Activated CD8-positive, alpha-beta T cell treated with anti-CD3 and anti-CD28 coated beads for 36 hours (primary cell): ENCODE measurements at places on chromosomes 1 and 21.

DNA sequence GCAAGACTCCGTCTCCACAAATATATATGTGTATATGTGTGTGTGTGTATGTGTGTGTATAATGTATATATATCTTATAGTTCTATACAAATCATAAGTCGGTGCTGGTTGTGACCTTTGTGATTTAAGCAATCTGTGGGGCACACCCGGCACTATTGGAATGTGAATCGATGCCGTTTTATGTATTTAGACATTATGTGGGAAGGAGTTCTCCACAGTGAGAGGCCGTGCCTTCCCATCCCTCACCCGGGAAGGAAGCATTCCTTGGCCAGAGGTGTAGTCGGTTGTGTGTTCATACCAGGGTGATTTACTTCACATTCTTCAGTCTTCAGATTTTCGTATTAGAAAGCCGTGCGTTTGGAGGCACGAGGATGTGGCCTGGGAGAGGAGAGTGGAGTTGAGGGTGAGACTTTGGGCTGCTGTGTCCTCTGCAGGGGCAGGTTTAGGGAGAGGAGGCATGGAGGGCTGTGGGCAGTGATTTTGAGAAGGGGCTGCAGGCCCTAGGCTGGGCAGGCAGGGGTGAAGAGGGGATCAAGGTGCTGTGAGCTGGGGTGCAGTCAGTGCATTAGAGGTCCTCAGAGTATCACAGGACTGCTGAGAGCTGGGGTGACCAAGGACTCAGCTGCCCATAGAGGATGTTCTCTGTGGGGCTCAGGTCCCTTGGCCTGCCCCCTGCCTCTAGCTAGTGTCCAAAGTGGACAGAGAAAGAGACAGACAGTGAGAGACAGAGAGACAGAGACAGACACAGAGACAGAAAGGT, 57.7 kb downstream of the TRIM11 start:
- no peak overlapping the region for H3K4me3 ChIP-seq
- H3K27me3 ChIP-seq = no peaks in the 10 kb centered on the region
- DNase-seq = peak; percentile 0
- H3K27ac ChIP-seq = no peak overlapping the region
- H3K36me3 ChIP-seq = peaks cover 3% of the 10 kb centered on the region
- H3K4me1 ChIP-seq = no peaks in the 10 kb centered on the region

GRCh38 chr21:37072274-37072987, 440 bp downstream of the PIGP start:
- peak overlapping the region; percentile 86 for H3K27ac ChIP-seq
- DNase-seq = no peak
- peaks cover 34% of the 10 kb centered on the region for H3K4me1 ChIP-seq
- peak overlapping the region; percentile 79 for H3K4me3 ChIP-seq
- H3K36me3 ChIP-seq = peaks cover 27% of the 10 kb centered on the region

DNA sequence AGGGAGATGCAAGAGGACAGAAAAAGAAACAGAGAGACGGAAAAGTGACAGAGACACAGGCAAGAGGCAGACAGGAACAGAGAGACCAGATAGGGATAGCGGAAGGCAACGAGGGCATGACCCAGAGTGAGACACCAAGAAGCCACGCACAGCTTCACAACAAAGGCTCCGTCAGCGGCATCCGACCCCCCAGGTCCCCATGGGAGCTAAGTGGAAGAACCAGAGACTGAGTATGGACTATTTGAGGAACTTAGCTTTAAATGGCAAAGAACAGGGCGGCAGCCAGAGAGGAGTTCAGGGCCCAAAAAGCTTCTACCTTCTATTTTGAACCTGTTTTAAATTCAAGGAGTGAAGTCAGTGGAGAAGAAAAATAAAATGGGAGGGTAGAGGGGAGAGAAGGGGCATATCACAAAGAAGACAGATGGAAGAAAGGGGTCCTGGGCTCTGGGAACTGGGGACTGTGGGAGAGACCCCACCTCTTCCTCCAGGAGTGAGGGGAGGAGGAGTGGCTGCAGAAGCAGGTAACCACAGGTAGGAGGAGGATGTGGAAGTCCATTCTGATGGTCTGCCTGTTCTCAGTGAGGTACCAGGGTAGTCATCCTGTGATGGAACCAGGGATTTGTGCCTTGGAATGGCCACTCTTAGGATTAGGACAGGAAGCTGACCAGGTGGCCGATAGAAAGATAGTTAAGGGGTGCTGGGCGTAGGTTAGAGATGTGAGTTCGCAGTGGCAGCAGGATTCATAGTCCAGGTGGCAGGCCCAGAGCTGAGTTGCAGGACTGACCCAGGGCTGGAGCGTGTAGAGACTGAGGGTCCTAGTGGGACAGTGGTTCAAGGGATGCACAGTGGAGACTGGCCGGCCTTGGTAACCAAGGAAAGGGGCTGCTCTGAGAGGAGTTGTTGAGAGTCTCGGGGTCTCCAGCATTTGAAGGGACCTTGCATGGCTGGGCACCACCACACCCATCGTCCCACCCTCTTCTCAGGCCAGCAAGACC, 37.7 kb downstream of the CSMD2 start:
- H3K27ac ChIP-seq = no peak overlapping the region
- H3K4me1 ChIP-seq = no peaks in the 10 kb centered on the region
- DNase-seq = no peak
- no peak overlapping the region for H3K4me3 ChIP-seq

DNA sequence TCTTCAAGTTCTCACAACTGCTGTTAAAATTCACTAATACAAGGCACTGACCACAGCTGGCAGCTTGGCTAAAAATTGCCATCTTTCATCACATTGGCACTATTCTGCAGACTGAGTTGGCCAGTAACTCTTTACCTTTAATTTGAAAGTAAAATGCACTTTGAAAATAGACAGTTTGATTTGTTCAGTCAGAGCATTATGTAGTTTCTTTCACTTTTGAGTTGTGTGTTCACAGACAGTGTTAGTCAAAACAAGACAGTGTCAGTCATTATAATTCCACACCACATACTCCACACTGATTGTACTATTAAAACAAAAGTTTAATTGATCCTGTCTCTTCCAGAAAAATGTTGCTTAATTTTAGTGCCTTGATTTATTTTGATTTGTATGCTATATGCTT, 160.7 kb downstream of the SDCCAG8 start:
- H3K36me3 ChIP-seq = peaks cover 13% of the 10 kb centered on the region
- no peak overlapping the region for H3K27ac ChIP-seq
- H3K4me3 ChIP-seq = no peak overlapping the region
- no peaks in the 10 kb centered on the region for H3K27me3 ChIP-seq
- peaks cover 34% of the 10 kb centered on the region for H3K4me1 ChIP-seq

DNA sequence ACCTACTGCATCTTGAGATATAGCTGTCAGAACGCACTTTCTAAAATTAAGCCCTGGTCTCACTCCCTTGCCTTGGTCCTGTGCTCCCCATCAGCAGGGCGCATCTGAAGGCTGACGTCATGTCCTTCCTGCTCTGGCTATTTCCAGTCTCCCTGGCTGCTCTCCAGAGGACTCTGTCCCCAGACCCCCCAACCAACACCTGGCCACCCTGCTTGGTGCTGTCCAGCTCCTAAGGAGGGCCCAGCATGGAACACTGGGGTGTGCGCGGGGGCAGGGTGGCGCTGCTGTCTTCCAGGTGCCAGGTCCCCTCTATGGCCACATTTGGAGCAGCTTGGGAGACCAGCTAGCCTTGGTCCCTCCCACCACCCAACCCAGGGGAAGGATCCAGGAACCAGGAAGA, 8.3 kb downstream of the TNNT2 start:
- DNase-seq = no peak
- no peak overlapping the region for H3K4me3 ChIP-seq
- H3K4me1 ChIP-seq = no peaks in the 10 kb centered on the region

GRCh38 chr1:26357121-26357602, 3.2 kb upstream of the CRYBG2 start:
- H3K27ac ChIP-seq = no peak overlapping the region
- H3K4me1 ChIP-seq = peaks cover 28% of the 10 kb centered on the region
- DNase-seq = no peak
- no peak overlapping the region for H3K4me3 ChIP-seq
- peaks cover 13% of the 10 kb centered on the region for H3K27me3 ChIP-seq

DNA sequence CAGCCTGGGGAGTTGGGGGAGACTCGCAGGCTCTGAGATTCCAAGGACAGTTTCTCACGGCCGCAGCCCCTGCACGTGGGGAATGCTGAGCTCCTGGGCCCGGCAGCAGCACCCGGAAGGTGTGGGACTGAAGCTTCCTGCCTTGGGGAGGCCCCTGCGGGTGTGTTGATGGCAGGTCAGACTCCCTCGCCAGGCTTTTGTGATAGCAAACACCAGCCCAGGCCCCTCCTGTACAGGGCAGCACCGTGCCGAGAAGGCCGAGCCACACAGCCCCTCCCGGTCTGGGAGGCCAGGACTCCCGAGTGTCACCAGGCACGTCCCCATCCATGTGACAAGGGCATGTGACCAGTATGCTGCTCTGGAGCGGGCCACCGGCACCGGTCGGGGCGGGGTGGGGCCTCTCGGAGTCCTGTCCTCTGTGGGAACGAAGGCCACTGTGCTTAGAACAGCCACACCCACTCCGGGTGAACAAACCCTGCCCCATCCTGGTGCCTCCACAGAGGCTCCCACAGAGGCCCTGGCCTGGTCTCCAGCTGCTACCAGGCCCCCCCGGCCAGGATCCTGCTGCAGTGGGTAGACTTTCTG, 31.1 kb upstream of the ARHGEF16 start:
- H3K36me3 ChIP-seq = no peaks in the 10 kb centered on the region
- DNase-seq = no peak
- no peaks in the 10 kb centered on the region for H3K4me1 ChIP-seq
- no peak overlapping the region for H3K4me3 ChIP-seq
- H3K27ac ChIP-seq = no peak overlapping the region
- peaks cover 3% of the 10 kb centered on the region for H3K27me3 ChIP-seq

DNA sequence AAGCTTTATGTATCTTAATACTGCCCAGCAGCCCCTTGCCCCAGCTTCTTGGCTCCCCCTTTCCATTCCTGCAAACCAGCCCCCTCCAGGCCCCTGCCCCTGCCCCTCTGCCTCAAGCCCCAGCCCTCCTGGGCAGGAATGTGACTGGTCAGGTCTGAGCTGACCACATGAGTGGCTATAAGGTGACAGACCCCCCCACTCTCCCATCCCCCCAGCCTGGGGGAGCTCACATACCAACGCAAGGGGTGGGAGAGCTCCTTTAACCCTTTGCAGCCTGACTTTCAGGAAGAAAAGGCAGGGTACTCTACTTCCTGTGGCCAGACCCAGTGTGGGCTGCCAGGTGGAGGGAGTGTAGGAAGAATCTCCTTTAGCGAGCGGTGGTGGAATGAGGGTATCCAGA, 33.2 kb downstream of the AHDC1 start:
- no peak overlapping the region for H3K4me3 ChIP-seq
- H3K36me3 ChIP-seq = no peaks in the 10 kb centered on the region
- H3K27ac ChIP-seq = no peak overlapping the region
- no peak for DNase-seq
- no peaks in the 10 kb centered on the region for H3K27me3 ChIP-seq

DNA sequence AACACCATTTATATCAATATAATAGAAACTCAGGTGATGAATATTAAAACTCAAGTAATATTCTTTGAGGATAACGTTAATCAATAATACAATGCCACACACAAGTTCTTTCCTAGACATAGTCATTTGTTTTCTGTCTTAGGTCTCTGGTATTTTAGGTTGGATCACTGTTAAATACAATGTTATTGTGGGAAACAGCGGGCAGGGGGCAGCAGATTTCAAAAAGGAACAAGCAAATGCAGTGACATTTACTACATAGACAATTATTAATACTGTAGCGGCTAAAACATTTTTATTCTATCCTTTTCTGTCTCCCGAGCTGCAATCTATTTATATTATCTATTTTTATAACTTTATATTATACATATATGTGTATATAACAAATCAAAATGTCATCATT, 186.4 kb upstream of the ZNHIT6 start:
- DNase-seq = peak; percentile 42
- H3K27me3 ChIP-seq = peaks cover 3% of the 10 kb centered on the region
- H3K27ac ChIP-seq = no peak overlapping the region
- H3K4me1 ChIP-seq = no peaks in the 10 kb centered on the region
- H3K36me3 ChIP-seq = no peaks in the 10 kb centered on the region
- no peak overlapping the region for H3K4me3 ChIP-seq

DNA sequence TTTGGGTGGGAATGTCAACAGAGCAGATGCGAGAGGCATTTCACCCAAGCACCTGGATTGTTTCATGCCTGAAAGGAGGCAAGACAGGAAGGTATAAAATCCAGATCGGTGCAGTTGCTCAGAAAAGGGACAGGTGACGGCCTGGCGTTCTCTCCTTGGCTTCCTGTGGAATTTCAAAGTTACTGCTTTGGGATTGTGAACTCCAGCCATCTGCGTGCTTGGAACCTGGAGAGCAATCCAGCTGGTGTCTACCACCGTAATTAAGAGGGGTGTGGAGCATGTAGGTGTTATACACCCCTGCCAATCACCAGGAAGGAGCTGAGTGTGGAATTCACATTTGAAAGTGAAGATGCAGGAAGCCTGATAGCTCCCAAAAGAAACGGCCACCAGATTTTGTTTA, 286.1 kb downstream of the KIF26B start:
- H3K4me3 ChIP-seq = no peak overlapping the region
- no peak overlapping the region for H3K27ac ChIP-seq
- no peak for DNase-seq
- H3K27me3 ChIP-seq = peaks cover 21% of the 10 kb centered on the region

DNA sequence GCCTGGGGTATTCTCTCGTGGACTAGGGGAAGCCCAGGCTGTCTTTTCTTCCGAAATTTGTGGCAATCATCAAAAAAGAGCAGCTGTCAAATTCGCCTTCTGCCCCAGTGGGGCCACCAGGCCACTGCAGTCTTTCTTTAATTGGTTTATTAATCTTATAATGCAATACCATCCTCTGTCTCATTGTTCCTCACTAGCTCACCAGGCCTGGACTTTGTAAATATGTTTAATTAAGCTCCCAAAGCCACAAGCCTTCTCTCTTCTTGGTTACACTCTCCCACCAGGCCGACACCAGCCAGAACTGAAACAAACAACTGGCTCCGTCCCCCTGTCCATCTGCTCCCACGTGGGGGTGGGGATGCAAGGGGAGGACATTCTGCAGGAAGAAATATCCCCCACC, 22.0 kb upstream of the CAMK1G start:
- H3K27me3 ChIP-seq = peaks cover 16% of the 10 kb centered on the region
- no peak for DNase-seq
- H3K4me3 ChIP-seq = no peak overlapping the region
- no peak overlapping the region for H3K27ac ChIP-seq

DNA sequence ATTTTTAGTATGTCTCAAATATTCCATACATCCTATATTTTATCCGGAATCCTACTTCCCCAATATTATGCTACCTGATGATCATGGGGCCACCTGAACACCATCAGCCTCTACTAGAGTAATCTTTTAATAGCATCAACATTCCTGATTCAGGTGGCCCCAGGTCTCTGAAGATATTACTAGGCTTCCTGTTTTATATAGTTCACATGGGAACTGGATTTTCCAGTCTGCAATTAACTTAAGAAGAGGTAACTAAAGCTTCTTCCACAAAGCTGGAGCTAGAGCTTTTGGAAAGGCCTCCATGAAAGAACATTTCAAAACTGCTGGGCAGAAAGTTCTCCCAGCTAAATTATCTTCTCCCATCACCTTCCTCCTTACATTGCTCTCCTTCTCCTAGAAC, 72.3 kb upstream of the ADAM30 start:
- peaks cover 4% of the 10 kb centered on the region for H3K4me1 ChIP-seq
- peaks cover 21% of the 10 kb centered on the region for H3K36me3 ChIP-seq
- no peak overlapping the region for H3K4me3 ChIP-seq
- H3K27me3 ChIP-seq = no peaks in the 10 kb centered on the region
- no peak for DNase-seq
- no peak overlapping the region for H3K27ac ChIP-seq
